ENCODE measurements at places on chromosomes 11 and 22.

DNA sequence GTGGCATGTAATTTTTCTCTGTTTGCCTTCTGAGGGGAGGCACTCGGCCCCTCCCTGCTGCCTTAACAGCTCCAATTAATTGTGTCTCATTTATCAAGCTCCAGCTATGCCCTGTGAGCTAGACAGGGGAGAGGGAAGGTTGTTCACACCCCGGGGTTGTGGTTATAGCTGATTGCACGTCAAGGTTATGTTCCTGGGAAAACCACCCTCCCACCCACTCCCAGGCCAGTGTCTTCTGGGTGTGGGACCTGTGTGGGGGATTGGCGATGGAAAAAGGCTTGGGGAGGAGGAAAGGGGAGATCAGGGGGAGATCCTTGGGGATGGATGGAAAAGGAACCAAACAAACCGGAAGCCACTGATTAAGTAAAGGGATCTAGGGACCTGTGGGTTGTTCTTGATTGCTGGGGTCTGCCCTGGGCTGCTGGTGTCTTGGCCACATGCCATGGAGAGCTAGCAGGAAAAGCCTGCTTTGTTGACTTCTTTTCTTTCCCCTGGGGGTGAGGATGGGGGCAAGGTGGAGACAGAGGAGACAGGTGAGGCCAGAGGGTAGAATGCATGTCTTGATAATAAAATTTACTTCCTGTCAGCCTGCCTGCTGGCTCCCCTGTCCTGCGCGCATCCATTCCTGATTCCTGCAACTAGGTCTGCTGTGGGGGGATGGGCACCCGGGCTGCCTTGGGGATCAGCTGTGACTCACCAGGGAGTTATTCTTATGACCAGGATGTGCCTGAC lies 13.5 kb upstream of the SORL1-AS1 start:
- no peaks in the 10 kb centered on the region for H3K27me3 ChIP-seq
- DNase-seq, result peak; percentile 97
- H3K4me1 ChIP-seq, result peaks cover 6% of the 10 kb centered on the region
- H3K36me3 ChIP-seq, result peaks cover 19% of the 10 kb centered on the region
- no peak overlapping the region for H3K4me3 ChIP-seq

DNA sequence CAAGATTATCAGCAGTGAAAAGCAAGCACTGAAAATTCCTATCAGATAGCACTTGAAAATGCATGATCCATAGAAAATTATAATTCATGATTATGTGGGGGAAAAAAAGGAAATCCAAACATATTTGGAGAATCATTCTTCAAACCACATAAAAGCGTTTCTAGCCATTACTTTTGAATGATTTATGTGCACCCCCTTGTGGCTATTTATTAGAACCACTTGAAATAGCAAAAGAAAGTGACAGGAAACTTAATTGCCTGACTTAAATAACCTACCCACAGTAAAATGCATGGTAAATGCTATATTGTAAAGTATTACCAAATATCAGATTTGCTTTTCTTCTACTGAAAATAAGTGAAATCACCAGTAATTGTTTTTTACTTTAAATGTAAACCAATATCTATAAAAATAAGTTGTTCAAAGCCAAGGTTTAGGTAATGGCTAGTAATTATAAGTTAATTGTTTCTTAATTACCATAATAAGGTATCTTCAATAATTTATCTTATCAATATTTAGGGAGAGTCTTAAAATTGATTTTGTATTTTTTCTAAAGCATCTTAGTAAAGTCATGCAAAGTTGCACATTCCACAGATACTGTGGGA lies 168.5 kb downstream of the ARHGAP42 start:
- no peak overlapping the region for H3K4me3 ChIP-seq
- no peaks in the 10 kb centered on the region for H3K36me3 ChIP-seq
- H3K4me1 ChIP-seq, result no peaks in the 10 kb centered on the region
- DNase-seq, result peak; percentile 65
- no peak overlapping the region for H3K27ac ChIP-seq
- no peaks in the 10 kb centered on the region for H3K27me3 ChIP-seq

GRCh38 chr11:76251576-76251975 lies 45.3 kb upstream of the WNT11 start:
- no peak overlapping the region for H3K4me3 ChIP-seq
- no peaks in the 10 kb centered on the region for H3K4me1 ChIP-seq
- DNase-seq, result no peak
- no peak overlapping the region for H3K27ac ChIP-seq
- no peaks in the 10 kb centered on the region for H3K36me3 ChIP-seq

DNA sequence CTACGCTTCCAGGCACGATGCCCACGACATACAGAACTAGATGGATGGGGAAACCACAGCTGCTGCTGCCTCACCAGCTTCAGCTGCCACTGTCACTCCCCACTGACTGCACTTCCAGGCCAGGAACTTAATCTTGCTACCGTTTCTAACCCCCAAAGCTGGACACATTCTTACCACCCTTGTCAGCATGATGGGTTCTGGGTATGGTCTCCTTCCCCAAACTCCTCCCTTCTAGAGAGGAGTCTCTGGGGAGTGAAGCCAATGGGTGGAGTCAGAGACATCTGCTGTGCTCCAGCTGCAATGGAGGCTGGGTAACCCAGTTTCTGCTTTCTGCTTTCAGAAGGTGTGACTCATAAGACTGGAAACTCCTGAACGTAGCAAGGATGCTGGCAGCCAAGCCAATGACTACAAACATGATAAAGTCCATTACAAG lies 87.0 kb upstream of the THY1 start:
- H3K4me3 ChIP-seq, result no peak overlapping the region
- no peaks in the 10 kb centered on the region for H3K36me3 ChIP-seq
- H3K27ac ChIP-seq, result no peak overlapping the region
- H3K27me3 ChIP-seq, result no peaks in the 10 kb centered on the region
- no peaks in the 10 kb centered on the region for H3K4me1 ChIP-seq

DNA sequence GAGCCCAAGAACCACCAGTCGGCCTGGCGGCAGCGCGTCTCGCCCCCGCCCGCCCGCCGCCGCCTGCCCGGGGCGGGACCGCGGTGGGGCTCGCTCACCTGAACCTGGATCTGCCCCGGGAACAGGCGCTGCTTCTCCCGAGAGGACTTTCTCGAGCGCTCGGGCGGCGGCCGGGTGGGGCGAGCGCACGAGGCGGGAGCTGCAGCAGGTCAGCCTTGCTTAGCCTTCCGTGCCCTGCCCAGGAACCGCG lies 133 bp downstream of the MYH9 start:
- no peak for DNase-seq
- H3K27me3 ChIP-seq, result no peaks in the 10 kb centered on the region
- H3K36me3 ChIP-seq, result no peaks in the 10 kb centered on the region
- peak overlapping the region; percentile 100 for H3K4me3 ChIP-seq

DNA sequence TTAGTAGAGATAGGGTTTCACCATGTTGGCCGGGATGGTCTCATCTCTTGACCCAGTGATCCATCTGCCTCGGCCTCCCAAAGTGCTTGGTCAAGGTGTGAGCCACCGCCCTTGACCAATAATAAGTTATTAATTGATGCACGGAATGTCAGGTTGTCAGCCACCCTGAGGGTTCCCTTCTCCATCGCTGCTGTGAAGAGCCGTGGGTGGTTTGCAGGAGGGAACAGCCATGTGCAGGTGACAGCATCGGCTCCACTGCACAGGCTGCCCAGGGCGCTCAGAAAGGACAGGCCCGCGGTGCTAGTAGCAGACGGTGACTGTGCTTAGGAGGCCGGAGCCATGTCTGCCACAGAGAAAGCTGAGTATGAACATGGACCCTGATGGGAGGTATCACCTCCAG lies 814.0 kb downstream of the BRD1 start:
- no peak for DNase-seq
- no peak overlapping the region for H3K27ac ChIP-seq
- no peaks in the 10 kb centered on the region for H3K36me3 ChIP-seq
- H3K27me3 ChIP-seq, result no peaks in the 10 kb centered on the region
- no peaks in the 10 kb centered on the region for H3K4me1 ChIP-seq

DNA sequence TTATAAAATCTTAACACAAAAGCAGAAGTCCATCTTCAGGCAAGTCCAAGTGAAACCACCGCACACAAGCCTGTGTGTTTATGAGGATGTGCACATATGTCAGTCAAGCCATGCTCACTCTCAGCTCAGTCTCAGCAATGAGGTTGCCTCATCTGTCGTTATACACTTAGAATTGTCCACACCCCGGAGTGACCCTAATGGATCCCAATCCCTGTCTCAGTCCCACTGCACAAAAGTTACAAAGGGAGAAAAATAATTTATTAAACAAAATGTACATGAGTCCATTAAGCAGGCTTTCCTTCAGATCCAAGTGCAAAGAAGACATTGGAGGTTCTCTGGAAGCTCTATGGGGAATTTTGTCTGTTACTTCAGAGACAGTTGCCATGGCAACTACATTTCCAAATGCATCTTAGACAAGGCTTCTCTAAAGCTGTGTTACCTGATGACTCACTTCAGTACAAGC lies 24.4 kb downstream of the OR8B12 start:
- no peaks in the 10 kb centered on the region for H3K36me3 ChIP-seq
- H3K4me1 ChIP-seq, result no peaks in the 10 kb centered on the region
- no peak for DNase-seq
- no peak overlapping the region for H3K4me3 ChIP-seq

DNA sequence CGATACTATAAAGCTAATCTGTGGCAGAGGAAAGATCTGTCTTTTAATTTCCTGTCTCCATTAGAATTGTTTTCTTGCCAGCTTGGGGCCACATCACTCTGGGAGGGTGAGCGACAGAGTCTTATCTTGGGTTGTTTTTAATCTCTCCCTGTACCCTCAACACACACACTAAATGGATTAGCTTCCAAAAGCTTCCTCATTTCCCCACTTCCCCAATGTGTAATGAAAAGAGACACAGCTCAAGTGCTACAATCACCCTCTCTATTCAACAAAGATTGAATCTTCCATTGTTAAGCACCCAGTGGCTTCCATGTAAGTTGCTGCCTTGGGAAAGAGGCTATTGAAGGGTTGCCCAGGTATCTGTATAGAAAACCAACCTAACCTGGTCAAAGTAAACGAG lies 6.1 kb upstream of the ASCL3 start:
- no peak for DNase-seq
- H3K4me1 ChIP-seq, result no peaks in the 10 kb centered on the region
- H3K4me3 ChIP-seq, result no peak overlapping the region
- H3K27me3 ChIP-seq, result no peaks in the 10 kb centered on the region
- peaks cover 15% of the 10 kb centered on the region for H3K36me3 ChIP-seq

DNA sequence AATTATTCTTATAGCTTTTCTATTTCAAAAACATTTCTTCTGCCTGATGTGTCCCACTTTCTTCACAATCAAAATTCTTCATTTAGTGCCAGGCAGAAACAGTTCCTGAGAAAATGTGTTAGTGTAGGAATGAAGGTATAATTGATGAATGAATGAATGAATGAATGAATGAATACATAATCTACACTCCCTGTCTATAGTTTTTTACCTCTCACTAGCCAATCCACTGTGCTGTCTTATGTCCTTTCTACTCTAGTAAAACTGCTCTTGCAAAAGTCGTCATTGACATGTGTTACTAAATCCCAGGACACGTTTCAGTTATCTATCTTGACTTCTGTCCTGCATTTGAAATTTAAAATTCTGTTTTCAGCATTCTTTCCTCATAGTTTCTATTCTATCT lies 42.9 kb downstream of the CHORDC1 start:
- H3K4me3 ChIP-seq, result no peak overlapping the region
- no peak overlapping the region for H3K27ac ChIP-seq
- H3K36me3 ChIP-seq, result no peaks in the 10 kb centered on the region
- no peaks in the 10 kb centered on the region for H3K27me3 ChIP-seq
- H3K4me1 ChIP-seq, result no peaks in the 10 kb centered on the region

DNA sequence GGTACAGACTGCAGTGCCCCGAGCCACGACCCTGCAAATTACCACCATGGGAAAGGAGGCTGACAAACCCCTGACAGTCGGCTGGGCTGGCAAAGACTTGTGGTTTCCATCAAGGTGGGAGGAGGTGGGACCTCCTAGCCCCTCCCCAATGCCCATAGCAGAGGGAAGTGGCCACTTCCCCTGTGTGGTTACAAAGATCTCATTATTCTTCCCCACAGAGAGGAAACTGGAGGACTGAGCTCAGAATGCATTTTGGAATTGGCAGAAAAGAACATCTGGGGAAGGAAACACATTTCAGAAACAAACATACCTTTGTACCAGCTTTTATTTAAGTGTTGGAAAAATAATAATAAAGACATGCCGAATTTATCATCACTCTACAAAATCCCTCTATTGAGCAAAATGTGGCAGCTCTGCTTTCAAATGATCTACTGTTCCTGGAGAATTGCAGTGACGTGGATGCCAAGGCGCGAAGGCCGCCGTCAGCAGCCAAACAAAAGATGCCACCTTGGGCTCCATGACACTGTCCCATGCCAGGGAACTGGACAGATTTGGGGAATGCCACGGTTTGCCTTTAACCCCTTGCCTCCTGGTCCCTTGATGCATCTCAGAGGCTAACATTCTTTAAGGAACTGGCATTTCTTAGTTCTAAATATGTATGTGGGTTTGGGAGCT lies 169.6 kb downstream of the CRYBB2 start:
- no peaks in the 10 kb centered on the region for H3K27me3 ChIP-seq
- no peak for DNase-seq
- H3K4me1 ChIP-seq, result no peaks in the 10 kb centered on the region

DNA sequence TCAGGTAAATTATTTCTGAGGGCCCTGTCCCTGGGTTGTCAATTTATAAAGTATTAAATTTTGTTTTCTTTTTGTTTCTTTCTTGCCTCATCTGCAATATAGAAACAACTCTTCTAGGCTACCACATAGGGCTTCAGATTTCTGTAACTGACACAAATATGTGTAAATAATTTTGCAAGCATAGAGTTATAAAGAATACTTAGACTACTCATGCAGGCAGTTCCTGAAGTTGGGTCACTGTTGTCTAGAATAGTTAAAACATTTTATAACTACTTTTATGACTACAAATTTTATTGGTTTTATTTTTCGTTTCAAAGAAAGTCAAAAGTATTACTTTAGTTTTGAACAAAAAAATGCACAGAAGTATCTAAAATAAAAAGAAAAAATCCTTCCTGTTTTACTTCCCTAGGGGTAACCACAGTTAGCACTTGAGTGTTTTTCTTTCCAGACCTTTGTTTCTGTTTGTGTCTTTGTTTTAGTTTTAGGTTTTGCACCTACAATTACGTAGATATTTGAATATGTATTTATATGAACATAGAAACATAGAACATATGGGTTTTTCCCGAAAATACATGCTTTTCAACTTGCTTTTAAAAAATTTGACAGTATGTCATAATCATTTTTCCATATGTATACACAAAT lies 12.4 kb upstream of the TMEM123 start:
- no peak overlapping the region for H3K4me3 ChIP-seq
- H3K27me3 ChIP-seq, result no peaks in the 10 kb centered on the region
- H3K4me1 ChIP-seq, result peaks cover 29% of the 10 kb centered on the region
- no peak overlapping the region for H3K27ac ChIP-seq
- no peaks in the 10 kb centered on the region for H3K36me3 ChIP-seq

DNA sequence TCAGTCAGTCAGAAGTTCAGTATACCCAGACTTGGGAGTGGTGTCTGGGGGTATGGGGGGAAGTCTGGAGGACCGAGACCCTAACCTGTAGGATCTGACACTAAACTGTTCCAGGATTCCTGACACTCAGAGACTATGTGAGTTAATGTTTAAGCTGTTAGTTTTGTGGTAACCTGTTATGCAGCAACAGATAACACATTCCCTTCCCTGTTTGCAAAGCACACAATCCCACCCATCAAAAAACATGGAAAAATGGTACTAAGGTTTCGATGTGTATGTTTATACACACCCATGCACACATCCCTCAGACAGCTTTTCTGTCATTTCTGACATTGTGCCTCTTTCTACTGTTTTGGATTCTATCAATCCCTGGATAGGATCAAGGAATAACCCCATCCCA lies 27.6 kb downstream of the ZNF280B start:
- no peak overlapping the region for H3K4me3 ChIP-seq
- no peak overlapping the region for H3K27ac ChIP-seq
- DNase-seq, result no peak
- H3K27me3 ChIP-seq, result no peaks in the 10 kb centered on the region
